ENCODE measurements at places on chromosomes 4 and X. TPM values are rescaled to one million over a fixed set of nuclear protein-coding genes. Genes with fewer than 3 reads are reported as not detected.

The TMPRSS11B gene
- total RNA-seq = not detected

GRCh38 chr4:120777459-120777858 is 145.1 kb downstream of the PRDM5 start:
- no peak for DNase-seq

GRCh38 chrX:118499295-118499694 is 3.7 kb downstream of the DOCK11 start:
- DNase-seq = no peak

- no peak for DNase-seq
These were observed 18.3 kb upstream of the PGRMC2 start for GRCh38 chr4:128305942-128306341.

The PDLIM3 gene
- 2,950 TPM for total RNA-seq

GRCh38 chr4:15349531-15349935 is 78.3 kb upstream of the C1QTNF7 start:
- DNase-seq = peak; percentile 7

The PNMA5 gene
- total RNA-seq = not detected

The AMBN gene
- total RNA-seq = not detected

The PAGE2 gene
- total RNA-seq = not detected

The COX7B2 gene
- not detected for total RNA-seq

GRCh38 chrX:115322375-115322774 is 32.9 kb downstream of the LUZP4 start:
- no peak for DNase-seq

DNA sequence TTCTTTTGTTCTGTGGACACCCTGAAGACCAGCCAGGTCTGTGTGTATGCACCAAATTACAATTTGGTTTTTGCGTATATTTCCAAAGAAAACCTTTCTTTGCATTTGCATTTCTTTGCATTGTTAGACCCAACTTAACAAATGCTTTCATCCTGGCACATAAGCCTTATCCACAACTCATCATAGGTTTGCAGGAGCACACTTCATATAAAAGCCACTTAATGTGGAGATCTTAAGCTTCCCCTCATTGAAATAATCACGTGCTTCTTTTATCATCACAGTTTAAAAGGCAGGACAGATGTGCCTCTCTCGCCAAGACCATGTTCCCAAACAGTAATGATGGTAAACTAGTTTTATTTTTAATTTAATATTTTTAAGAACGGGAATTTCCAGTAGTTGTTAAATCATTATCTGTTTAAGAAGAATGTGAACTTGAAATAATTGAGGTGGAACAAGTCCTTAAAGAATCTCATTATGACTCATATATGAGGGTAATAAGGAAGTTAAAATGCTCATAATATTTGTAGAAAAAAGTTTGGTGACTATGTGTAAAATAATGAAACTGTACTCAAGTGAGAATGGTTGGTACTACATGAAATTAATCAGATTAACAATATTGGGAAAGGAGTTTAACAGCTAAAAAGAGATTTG is 65.5 kb downstream of the GLRA3 start:
- DNase-seq = no peak

DNA sequence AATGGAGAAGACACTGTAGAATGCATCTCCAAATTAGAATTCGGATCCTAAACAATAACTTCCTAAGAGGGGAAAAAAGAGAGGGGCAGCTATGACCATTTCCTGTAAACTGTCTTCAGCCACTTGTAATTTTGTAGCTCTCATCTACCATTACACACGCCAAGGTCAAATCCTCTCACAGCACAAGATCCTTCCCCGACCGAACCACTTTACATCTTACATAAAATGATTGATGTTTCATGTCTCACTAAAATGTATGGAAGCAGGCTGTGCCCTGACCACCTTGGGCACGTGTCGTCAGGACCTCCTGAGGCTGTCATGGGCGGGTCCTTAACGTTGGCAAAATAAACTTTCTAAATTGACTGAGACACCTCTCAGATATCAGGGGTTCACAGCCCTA is 24.1 kb upstream of the PBDC1 start:
- DNase-seq = peak; percentile 52

All from myocyte (in vitro differentiated cells).